ENCODE measurements at places on chromosomes 12 and 14.

DNA sequence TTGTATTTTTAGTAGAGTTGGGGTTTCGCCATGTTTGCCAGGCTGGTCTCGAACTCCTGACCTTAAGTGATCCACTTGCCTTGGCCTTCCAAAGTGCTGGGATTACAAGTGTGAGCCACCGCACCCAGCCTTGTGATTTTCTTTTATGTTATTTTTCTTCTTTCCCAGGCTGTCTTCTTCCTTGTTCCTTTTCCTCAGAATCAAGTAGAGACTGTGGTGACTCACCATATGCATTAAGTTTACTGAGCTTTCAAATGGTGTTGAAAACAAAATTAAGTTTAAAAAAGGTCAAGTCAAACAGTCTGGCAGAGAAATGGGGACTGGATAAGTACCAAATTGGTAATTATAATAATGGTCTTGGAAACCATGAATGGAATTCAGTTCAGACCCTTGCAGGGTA, 5.7 kb downstream of the ARPC3 start:
- H3K27ac ChIP-seq = no peak overlapping the region
- H3K27me3 ChIP-seq = no peaks in the 10 kb centered on the region
- H3K4me3 ChIP-seq = no peak overlapping the region
- peaks cover 31% of the 10 kb centered on the region for H3K4me1 ChIP-seq

- no peak overlapping the region for H3K27ac ChIP-seq
- H3K27me3 ChIP-seq = no peaks in the 10 kb centered on the region
- no peak for DNase-seq
- H3K4me1 ChIP-seq = peaks cover 35% of the 10 kb centered on the region
- no peak overlapping the region for H3K4me3 ChIP-seq
These were observed 2.9 kb upstream of the MMP17 start for GRCh38 chr12:131825146-131825892.

- no peaks in the 10 kb centered on the region for H3K4me1 ChIP-seq
- no peaks in the 10 kb centered on the region for H3K36me3 ChIP-seq
- no peak overlapping the region for H3K27ac ChIP-seq
- H3K4me3 ChIP-seq = no peak overlapping the region
- DNase-seq = no peak
- H3K27me3 ChIP-seq = no peaks in the 10 kb centered on the region
These were observed 75.2 kb upstream of the SCAF11 start for GRCh38 chr12:46065412-46066166.

- no peaks in the 10 kb centered on the region for H3K36me3 ChIP-seq
- H3K27ac ChIP-seq = no peak overlapping the region
- no peaks in the 10 kb centered on the region for H3K27me3 ChIP-seq
- H3K4me1 ChIP-seq = no peaks in the 10 kb centered on the region
These were observed 215.0 kb downstream of the PRKD1 start for GRCh38 chr14:29712601-29713000.

GRCh38 chr12:28883406-28883997, 265.6 kb upstream of the FAR2 start:
- no peak for DNase-seq
- peak overlapping the region; percentile 4 for H3K27ac ChIP-seq
- no peaks in the 10 kb centered on the region for H3K27me3 ChIP-seq
- no peaks in the 10 kb centered on the region for H3K4me1 ChIP-seq
- no peaks in the 10 kb centered on the region for H3K36me3 ChIP-seq

- H3K36me3 ChIP-seq = no peaks in the 10 kb centered on the region
- no peak overlapping the region for H3K4me3 ChIP-seq
- H3K27me3 ChIP-seq = no peaks in the 10 kb centered on the region
These were observed 10.4 kb downstream of the RHOJ start for GRCh38 chr14:63214417-63215196.

- no peaks in the 10 kb centered on the region for H3K36me3 ChIP-seq
- no peaks in the 10 kb centered on the region for H3K27me3 ChIP-seq
- DNase-seq = no peak
These were observed 35.2 kb upstream of the TXNRD1 start for GRCh38 chr12:104180374-104180773.

DNA sequence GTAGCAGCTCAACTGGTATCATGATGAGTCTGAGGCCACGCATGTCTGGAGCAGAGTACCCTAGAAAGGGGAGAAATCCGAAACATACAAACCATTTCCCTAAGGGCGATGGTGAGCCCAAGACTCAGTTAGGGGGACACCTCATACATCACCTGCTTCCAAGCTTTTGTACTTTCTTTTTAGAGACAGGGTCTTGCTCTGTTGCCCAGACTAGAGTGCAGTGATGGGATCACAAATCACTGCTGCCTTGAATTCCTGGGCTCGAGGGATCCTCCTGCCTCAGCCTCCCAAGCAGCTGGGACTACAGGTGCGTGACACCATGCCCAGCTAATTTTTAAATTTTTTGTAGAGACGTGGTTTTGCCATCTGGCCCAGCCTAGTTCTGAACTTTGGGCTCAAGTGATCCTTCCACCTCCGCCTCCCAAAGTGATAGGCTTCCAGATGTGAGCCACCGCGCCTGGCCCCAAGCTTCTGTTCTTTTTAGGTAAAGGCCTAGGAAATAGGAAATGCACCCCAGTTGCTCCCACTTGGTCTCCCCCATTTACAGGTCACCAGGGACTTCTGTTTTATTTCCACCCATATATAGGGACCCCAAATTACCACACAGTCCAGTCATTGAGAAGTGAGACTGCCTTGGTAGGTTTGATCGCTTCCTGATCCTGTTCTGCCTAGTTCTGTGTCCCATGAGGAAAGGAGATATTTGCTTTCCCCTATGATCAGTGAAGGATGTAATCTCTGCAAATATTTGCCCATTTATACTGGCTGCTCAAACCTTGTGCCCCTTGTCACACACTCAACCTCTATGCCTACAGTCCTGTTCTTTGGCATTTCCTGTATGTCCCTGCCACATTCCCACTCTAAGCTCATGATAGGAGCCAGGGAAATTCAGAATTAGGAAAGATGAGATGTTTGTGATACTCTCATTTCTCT, at the start of gene APOF:
TSS of gene APOF (minus strand) at position 728 of the 930 bp plus-strand sequence. CDS start at position 616, 112 bp downstream.
- H3K27ac ChIP-seq = no peak within 1 kb of the TSS
- DNase-seq = no peak
- peaks cover 15% of the 10 kb centered on the region for H3K4me1 ChIP-seq
- H3K27me3 ChIP-seq = no peaks in the 10 kb centered on the region
- H3K36me3 ChIP-seq = no peaks in the 10 kb centered on the region
- no peak within 1 kb of the TSS for H3K4me3 ChIP-seq

All from vagina (tissue), 2 donors.